ENCODE measurements at places on chromosomes 11 and 22. TPM values are rescaled to one million over a fixed set of nuclear protein-coding genes. Genes with fewer than 3 reads are reported as not detected.
A peak's percentile ranks its signal among the peaks of the same experiment; 100 is the strongest.

The DDX6 gene
- 38.1 TPM for polyA plus RNA-seq

DNA sequence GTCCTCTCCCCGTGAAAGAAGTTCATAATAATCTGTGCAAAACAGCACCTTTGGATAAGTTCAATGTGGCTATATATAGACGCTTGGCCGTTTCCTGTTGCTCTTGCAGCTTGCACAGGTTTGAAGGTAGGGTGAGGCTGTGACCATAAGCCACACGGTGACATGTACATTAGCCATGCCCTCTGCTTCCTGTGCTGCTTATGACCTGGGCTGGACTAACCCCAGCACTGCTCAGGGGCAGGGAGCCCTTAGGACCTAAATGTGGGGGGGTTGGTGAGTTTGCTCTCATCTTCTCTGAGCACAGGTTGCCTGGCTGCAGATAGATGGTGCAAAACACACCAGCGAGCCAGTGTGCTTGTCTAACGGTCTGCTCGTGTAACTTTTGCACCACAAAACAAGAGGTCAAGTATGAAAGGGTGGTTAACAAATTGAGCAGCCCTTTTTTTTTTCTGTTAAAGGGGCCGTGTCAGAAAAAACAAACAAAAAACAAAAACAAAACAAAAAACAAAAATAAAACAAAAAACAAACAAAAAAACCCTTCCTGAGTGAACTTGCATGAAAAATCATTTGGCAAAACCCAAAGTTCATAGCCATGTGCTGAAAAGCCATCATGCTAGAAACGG lies 37.3 kb downstream of the FLI1 start:
- H3K4me1 ChIP-seq = peaks cover 91% of the 10 kb centered on the region
- no peak for DNase-seq
- no peaks in the 10 kb centered on the region for H3K27me3 ChIP-seq
- peak overlapping the region; percentile 26 for H3K4me3 ChIP-seq
- H3K27ac ChIP-seq = peak overlapping the region; percentile 91
- H3K36me3 ChIP-seq = no peaks in the 10 kb centered on the region

DNA sequence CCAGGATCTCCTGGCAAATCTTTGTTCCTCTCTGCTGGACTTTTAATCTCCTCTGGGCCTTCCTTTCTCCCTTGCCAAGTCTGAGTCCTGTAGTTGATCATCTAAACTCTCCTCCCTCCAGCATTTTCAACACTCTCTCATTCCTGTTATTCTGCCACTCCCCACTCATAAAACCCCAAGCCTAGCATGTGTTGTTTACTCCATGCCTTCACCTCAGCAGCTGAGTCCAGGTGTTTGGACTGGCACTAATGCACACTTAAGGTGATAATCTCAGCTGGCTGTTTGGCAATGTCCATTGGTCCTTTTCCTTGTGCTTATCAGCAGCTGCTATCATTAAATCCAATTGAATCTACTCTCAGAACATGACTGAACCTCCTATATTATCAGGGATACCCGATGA lies 876.8 kb upstream of the TENM4 start:
- no peaks in the 10 kb centered on the region for H3K27me3 ChIP-seq
- H3K4me1 ChIP-seq = no peaks in the 10 kb centered on the region
- no peaks in the 10 kb centered on the region for H3K36me3 ChIP-seq
- H3K27ac ChIP-seq = no peak overlapping the region
- DNase-seq = no peak
- no peak overlapping the region for H3K4me3 ChIP-seq

DNA sequence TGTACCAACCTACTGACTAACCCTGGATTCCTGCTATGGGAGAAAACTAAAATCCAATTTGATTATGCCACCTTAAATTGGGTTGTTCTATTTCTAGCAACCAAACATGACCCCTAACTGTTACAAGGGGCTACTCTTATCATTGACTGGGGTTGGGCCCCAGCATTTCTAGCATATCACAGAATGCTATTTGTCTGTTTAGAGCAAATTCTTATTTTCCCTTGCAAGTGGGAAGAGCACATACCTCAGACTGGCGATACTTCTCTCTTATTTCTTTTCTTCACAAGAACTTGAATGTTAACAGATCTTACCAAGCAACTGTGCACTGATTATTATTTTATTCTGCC lies 93.7 kb downstream of the C11orf58 start:
- H3K27ac ChIP-seq = no peak overlapping the region
- no peak overlapping the region for H3K4me3 ChIP-seq
- no peaks in the 10 kb centered on the region for H3K27me3 ChIP-seq
- no peaks in the 10 kb centered on the region for H3K4me1 ChIP-seq

- DNase-seq = no peak
- H3K4me3 ChIP-seq = no peak overlapping the region
- H3K27me3 ChIP-seq = no peaks in the 10 kb centered on the region
- no peaks in the 10 kb centered on the region for H3K36me3 ChIP-seq
- H3K4me1 ChIP-seq = peaks cover 8% of the 10 kb centered on the region
These were observed 36.1 kb upstream of the TSPAN18 start for GRCh38 chr11:44690651-44691050.

GRCh38 chr11:18248561-18248960 lies at the start of gene SAA2:
TSS of gene SAA2 (minus strand) at chr11:18248668. CDS start at chr11:18248011, 657 bp downstream.
- H3K27me3 ChIP-seq = no peaks in the 10 kb centered on the region
- no peaks in the 10 kb centered on the region for H3K36me3 ChIP-seq
- no peak within 1 kb of the TSS for H3K4me3 ChIP-seq
- H3K4me1 ChIP-seq = peaks cover 25% of the 10 kb centered on the region
- DNase-seq = no peak
- H3K27ac ChIP-seq = no peak within 1 kb of the TSS

DNA sequence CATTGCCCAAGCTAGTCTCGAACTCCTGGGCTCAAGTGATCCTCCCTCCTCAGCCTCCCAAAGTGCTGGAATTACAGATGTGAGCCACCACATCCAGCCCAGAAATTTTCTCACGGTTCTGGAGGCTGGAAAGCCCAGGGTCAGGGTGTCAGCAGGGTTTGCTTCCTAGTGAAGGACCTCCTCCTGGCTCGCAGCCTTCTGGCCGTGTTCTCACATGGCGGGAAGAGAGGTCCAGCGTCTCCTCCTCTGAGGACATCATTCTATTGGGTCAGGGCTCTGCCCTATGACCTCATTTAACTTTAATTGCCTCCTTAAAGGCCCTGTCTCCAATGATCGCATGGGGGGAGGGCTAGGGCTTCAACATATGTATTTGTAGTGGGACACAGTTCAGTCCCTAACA lies 38.1 kb downstream of the SDHAF2 start:
- DNase-seq = no peak
- H3K27me3 ChIP-seq = no peaks in the 10 kb centered on the region
- no peak overlapping the region for H3K27ac ChIP-seq
- H3K36me3 ChIP-seq = no peaks in the 10 kb centered on the region
- H3K4me1 ChIP-seq = no peaks in the 10 kb centered on the region
- H3K4me3 ChIP-seq = no peak overlapping the region

The CRYAB gene
- polyA plus RNA-seq = 0.55 TPM

The OR8D4 gene
- not detected for polyA plus RNA-seq

The UPK2 gene
- polyA plus RNA-seq = not detected

DNA sequence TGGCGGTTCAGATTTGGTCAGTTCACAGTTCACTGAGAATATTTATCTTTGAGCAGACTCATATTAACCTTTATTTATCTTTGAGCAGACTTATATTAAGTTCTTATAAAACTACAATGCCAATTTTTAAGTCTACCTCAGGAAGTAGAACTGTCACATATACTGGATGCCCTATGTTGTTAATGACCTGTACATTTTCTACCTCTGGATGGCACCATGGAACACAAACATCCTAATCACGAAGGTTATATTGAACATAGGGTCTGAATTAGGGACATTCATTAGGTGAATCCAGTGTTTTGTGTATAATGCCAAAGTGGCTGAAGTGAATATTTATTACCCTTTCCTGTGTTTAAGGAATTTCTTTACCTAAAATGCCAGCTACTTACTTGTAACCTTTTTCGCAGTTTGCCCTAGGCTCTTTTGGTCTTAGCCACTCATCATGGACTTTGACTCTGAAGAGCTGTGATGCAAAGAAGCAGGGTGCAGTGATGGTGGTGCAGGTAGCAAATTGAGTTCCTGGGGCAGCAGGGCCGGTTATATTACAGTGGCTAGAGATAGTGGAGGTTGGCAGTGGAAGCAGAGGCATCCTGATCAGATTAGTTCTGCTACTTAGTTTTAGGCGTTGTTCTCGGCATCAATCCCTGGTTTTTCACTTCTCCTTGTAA lies 71.8 kb downstream of the STIM1 start:
- H3K4me3 ChIP-seq = no peak overlapping the region
- DNase-seq = no peak
- no peaks in the 10 kb centered on the region for H3K36me3 ChIP-seq
- H3K4me1 ChIP-seq = peaks cover 14% of the 10 kb centered on the region

DNA sequence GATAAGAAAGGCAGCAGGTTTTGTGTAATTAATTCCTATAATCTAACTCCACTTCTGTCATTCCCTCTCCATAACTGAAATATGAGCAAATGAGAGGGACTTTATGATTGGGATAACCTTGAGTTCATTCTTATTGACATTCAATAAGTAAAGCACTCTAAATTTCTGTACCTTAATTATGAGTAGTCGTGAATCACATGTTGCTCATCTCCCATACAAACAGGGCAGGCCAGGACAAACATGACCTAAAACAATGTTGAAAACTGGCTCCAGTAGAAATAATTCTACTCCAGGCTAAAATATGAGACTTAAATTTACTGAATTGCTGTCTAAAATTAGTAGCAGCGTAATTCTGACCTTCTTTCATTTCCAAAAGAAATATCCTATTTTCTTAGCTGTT lies 505.4 kb downstream of the NELL1 start:
- no peak overlapping the region for H3K4me3 ChIP-seq
- no peaks in the 10 kb centered on the region for H3K27me3 ChIP-seq
- no peaks in the 10 kb centered on the region for H3K36me3 ChIP-seq
- H3K4me1 ChIP-seq = no peaks in the 10 kb centered on the region
- H3K27ac ChIP-seq = no peak overlapping the region

- H3K4me1 ChIP-seq = no peaks in the 10 kb centered on the region
- peaks cover 8% of the 10 kb centered on the region for H3K27me3 ChIP-seq
- DNase-seq = no peak
- no peaks in the 10 kb centered on the region for H3K36me3 ChIP-seq
These were observed 7.8 kb downstream of the CLMP start for GRCh38 chr11:123187248-123187647.

The MMP7 gene
- polyA plus RNA-seq = 0.32 TPM

The TFIP11 gene
- polyA plus RNA-seq = 35.9 TPM

GRCh38 chr22:35258191-35258988 lies 1.1 kb downstream of the HMGXB4 start:
- peak overlapping the region; percentile 74 for H3K27ac ChIP-seq
- no peaks in the 10 kb centered on the region for H3K36me3 ChIP-seq
- no peak for DNase-seq
- peak overlapping the region; percentile 73 for H3K4me3 ChIP-seq
- H3K4me1 ChIP-seq = 0 out of 2 replicates have a peak, but pooled peaks cover 5% of the 10 kb centered on the region
- no peaks in the 10 kb centered on the region for H3K27me3 ChIP-seq

The GLYATL2 gene
- polyA plus RNA-seq = 0.26 TPM

The IL10RA gene
- 8.5 TPM for polyA plus RNA-seq

DNA sequence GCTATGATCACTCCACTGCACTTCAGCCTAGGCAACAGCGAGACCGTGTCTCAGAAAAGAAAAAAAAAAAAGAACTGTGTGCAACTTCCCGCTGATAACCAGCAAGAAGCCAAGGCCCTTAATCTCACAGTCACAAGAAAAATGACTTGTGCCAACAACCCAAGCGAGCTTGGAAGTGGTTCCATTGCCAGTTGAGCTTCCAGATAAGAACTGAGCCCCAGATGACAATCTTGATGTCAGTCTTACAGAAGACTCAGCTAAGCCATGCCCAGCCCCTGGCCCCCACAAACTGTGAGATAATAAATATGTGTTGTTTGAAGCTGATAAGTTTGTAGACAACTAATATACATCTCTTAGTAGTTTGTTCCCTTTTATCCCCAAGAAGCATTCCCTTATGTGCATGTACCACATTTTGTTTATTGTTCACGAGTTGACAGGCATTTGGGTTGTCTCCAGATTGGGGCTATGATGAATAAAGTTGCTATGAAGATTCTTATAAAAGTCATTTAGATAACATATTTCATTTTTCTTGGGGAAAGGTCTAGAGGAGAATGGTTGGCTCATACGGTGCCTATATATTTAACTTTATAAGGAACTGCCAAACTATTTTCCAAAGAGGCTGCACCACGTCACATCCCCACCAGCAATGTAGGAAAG lies 85.9 kb downstream of the TIMP3 start:
- no peak overlapping the region for H3K27ac ChIP-seq
- DNase-seq = no peak
- H3K4me1 ChIP-seq = no peaks in the 10 kb centered on the region

The ZNF214 gene
- not detected for polyA plus RNA-seq

The SGSM1 gene
- polyA plus RNA-seq = not detected

DNA sequence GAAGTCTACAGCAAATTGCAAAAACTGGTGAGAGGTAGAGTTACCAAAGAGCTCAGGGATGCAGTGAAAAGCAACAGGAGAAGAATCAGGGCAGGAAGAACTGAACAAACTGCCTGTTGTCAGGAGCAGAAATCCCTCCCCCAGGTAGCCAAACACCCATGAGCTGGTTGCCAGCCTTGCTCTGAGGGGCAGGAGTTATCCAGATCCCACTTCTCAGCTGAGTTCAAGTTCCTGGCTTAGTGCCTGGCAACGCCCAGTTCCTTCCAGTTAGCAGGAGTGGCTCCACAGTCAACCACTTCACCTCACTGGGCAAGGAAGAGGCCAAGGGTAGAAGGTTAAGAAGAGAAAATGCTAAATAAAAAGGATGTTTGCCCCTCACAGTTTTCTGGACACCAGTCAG lies 1.9 kb upstream of the MPZL2 start:
- peaks cover 9% of the 10 kb centered on the region for H3K4me1 ChIP-seq
- no peak overlapping the region for H3K4me3 ChIP-seq
- no peak for DNase-seq
- H3K27me3 ChIP-seq = peaks cover 11% of the 10 kb centered on the region
- H3K27ac ChIP-seq = no peak overlapping the region

- no peaks in the 10 kb centered on the region for H3K36me3 ChIP-seq
- DNase-seq = no peak
- peak overlapping the region; percentile 59 for H3K27ac ChIP-seq
- H3K27me3 ChIP-seq = no peaks in the 10 kb centered on the region
These were observed 13.3 kb downstream of the SMCO4 start for GRCh38 chr11:93529707-93530467.

DNA sequence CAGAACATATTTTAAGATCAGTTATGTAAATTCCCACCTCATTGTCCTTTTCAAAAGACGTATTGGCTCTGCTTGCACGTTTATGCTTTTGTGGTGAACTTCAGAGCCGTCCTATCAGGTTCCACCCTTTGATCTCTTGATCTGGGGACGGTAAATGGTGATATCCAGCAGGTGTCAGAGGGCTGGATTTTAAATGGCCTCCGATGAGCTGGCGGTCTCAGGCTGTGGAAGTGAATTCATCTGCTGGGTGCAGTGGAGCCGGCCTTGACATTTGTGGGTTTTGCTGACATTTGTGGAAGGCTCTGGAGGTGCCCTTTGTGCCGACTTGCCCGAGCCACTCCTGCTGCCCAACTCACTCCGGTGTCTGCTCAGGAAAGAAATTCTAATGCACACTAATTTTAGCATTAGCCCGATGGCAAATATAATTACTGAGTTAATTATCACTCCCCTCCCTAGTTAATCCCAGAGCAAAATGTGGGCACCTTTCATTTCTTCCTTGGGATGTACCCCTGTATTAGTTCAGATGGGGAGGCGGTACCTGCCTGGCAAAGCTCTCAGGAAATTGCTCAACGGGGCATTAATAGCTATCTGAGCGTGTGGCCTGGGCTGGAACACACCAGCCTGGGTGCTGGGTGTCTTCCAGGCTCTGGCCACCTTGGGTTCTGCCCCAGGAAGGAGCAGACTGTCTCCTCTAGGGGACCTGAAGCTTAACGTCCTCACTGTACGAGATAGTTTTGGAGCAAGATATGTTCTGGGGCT lies 9.1 kb downstream of the LRP5 start:
- no peak overlapping the region for H3K27ac ChIP-seq
- no peaks in the 10 kb centered on the region for H3K4me1 ChIP-seq
- no peak overlapping the region for H3K4me3 ChIP-seq
- no peak for DNase-seq

Measured in GM12878 (cell line).